ENCODE measurements at places on chromosomes 5 and 9.

- DNase-seq: no peak
Observed at GRCh38 chr9:5557606-5558587, 47.6 kb downstream of the PDCD1LG2 start.

DNA sequence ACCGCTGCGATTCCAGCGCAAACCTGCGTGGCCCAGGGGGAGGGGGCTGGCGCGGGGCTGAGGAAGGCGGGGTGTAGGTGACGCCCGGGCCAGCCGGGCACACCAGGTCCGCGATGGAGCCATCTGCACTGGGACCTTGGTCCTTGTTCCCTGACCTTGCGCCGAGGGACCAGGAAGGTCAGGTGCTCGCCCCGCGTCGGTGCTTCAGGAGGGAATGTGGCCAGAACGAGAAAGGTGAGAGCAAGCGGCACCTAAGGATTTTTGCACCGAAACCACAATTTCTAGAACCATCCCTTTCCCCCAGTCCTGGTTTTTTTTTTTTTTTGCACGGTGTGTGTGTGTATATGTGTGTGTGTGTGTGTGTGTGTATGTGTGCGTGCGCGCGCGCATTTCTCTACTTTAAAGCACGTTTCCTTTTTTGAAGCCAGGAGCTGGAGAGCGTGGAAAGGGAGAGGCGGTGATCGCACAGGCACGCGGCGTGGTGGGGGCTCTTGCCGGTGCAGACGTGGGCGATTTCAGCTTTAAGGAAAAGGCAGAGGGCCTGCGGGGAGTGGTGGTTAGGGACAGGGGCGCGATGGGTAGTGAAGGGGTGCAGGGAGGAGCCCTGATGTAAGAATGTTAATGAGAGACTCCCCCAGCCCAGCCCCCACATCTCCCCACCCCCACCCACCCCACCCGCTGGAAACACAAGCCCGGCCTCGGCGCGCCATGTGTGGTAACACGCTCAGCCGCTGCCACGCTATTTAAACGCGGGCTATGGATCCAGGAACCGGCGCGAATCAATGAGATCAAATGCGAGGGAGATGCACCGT lies at the start of gene NPR3:
Gene NPR3 (plus strand): TSS at position 772 of the 812 bp plus-strand sequence. CDS start 456 bp downstream, outside the sequence.
- DNase-seq: peak; percentile 32

DNA sequence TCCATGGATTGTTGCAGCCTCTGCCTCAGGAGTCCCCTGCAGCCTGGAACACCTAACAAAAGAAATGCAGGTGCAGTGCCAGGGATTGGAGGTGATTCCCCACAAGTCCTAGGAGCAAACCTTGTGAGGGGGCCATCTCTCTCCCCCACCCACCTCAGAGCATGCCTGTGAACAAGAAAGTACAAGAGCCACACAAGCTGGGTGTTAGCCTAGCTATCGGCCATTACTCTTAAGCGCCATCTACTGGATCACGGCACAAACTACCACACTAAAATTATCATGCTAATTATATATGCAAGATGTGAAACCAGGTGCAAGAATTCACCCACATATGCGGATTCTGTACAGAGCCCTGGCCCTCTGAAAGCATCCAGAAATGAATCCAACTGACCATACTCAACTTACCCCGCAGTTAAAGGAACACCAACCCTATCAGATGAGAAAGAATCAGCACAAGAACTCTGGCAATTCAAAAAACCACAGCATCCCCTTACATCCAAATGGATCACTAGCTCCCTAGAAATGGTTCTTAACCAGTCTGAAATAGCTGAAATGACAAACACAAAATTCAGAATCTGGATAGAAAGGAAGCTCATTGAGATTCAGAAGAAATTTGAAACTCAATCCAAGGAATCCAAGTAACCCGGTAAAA lies 16.5 kb upstream of the PRSS3 start:
- peak; percentile 51 for DNase-seq

DNA sequence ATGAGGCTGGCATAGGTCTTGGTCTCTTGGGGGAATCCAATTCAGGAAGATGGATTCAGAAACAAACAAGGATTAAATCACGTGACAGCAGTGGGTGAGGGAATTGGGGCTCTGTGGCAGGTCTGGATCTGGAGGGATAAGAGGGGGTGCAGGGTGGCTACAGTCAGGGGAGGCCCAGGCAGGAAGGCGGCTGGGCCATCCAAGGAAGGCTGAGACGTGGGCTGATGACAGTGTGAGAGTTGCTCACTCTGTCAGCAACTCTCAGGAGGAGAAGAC lies 65.8 kb upstream of the COL5A1 start:
- no peak for DNase-seq

GRCh38 chr9:28696960-28697359 lies 1123.7 kb upstream of the C9orf72 start:
- no peak for DNase-seq

DNA sequence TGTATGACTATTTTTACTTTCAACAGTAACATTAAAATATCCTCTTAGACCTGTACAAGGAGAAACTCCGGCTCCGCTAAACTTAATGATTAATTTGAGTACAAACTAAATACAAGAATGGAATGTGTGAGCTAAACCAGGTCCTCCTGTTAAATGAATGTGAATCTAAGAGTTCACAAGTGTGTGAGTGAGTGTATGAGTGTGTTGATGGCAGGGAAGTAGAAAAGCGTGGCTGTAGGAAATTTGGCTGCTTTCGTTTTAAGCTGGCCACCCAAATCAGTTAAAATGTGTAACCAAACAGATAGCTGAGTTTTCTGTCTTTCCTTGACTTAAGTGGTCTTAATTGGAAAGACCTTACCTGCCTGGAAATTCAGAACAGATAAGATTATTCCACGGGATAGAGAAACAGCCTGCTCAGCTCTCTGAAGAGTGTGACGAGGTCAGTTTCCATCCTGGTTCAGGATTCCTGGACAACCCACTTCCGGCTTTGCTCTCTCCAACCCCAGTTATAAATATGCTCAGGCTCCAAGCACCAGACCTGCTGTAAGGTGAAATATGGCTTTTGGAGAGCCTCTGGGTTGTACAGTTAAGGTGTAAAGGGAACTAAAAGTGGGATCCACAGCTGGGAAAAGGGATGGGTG lies 908.6 kb upstream of the EDIL3 start:
- DNase-seq: peak; percentile 50

DNA sequence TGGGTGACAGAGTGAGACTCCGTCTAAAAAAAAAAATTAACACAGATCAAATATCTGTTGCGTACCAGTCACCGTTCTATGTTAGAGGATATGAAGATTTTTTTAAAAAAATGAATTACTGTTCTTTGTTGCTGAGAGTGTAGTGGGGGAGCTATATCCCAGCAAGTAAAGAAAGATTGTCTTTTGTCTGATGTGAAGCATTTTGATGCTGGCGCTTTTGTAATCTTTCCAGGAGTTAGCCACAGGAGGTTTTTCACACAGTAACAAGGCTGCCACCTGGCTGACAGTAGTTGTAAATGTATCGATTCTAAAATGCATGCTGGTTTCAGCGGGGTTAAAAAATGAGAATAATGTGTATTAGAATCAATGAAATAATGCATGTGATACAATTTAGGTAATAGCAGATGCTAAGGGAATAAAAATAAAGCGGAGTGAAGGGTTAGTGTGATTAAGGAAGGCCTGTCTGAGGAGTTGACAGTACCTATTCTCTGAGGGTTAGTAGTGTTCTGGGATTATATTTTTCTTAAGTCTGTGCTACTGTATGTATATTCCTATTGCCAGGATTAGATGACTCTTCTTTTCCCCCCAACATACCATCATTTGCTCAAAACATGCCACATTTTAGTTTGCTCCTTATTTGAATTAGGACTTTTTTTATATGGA lies 3.4 kb downstream of the LMNB1 start:
- peak; percentile 76 for DNase-seq

DNA sequence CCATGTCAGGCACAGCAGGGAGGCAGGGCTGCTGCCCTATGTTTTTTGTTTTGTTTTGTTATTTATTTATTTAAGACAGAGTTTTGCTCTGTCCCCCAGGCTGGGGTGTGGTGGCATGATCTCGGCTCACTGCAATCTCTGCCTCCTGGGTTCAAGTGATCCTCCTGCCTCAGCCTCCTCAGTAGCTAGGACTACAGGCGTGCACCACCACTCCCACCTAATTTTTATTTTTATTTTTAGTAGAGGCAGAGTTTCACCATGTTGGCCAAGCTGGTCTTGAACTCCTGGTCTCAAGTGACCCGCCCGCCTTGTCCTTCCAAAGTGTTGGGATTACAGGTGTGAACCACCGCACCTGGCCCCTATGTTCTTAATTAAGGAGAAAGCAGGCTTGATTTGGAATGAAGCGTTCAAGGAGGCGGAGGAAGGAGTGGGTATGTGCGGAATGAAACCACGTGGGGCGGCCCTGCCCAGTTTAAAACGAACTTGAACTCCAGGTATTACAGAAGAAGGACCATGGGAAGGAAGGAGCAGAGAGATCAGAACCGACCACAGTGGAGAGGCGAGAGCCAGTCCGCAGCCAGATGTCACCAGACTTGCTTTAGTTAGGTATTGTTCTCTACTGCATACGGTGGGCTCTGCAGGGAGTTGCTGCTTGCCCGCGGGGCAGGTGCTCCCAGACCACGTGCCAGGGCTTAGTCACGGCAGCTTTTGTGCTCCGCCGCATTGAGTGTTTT lies 34.9 kb upstream of the EPB41L4B start:
- no peak for DNase-seq

- DNase-seq: peak; percentile 85
Observed at GRCh38 chr9:94801681-94802080, 75.2 kb downstream of the AOPEP start.

- DNase-seq: peak; percentile 69
Observed at GRCh38 chr5:95113489-95113888, 171.4 kb downstream of the MCTP1 start.
